ENCODE measurements at places on chromosomes 6 and 20.

GRCh38 chr6:149782337-149782736, 32.8 kb downstream of the PCMT1 start:
- peak; percentile 52 for DNase-seq

- no peak for DNase-seq
These were observed 19.8 kb upstream of the TREM1 start for GRCh38 chr6:41306187-41306854.

GRCh38 chr20:2521369-2522305, 12.9 kb upstream of the ZNF343 start:
- peak; percentile 12 for DNase-seq

DNA sequence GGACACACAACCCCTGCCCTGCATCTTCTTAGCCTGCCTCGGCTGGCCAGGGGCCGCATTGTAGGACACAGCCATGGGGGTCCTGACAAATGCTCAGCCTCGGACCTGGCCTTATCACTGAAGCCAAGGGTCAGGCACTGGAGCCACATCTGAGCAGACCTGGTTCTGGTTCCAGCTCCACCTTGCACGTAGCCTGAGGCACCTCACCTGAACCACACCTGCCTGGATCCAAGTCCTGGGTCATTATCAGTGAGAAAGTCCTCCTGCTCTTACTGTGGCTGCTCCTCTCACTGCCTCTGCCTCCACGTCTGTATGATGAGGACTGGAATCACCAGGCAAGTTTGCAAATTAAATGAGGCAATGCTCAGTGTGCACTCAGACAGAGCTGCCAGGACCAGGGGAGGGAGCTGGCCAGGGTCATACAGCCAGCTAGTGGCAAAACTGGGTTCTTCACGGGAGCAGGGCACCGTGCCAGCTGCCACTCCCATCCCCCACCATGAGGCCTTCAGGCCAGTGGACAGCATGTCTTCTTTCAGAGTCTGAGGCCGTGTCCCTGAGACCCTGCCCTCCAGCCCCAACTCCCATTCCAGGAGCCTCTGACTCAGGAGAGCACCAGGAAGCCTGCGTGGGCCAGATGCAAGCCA, 40.2 kb downstream of the MRPL14 start:
- no peak for DNase-seq

DNA sequence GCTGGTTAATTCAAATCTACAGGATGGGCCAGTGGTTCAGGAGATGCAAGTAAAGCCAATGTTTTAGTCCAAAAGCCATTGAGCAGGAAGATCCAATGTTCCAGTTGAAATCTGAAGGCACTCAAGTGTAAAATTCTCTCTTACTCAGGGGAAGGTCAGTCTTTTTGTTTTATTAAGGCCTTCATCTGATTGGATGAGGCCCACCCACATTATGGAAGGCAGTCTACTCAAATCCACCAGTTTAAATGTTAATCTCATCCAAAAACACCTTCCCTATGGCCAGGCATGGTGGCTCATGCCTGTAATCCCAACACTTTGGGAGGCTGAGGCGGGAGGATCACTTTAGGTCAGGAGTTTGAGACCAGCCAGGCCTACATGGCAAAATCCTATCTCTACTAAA, 31.3 kb upstream of the BEND6 start:
- DNase-seq: no peak

DNA sequence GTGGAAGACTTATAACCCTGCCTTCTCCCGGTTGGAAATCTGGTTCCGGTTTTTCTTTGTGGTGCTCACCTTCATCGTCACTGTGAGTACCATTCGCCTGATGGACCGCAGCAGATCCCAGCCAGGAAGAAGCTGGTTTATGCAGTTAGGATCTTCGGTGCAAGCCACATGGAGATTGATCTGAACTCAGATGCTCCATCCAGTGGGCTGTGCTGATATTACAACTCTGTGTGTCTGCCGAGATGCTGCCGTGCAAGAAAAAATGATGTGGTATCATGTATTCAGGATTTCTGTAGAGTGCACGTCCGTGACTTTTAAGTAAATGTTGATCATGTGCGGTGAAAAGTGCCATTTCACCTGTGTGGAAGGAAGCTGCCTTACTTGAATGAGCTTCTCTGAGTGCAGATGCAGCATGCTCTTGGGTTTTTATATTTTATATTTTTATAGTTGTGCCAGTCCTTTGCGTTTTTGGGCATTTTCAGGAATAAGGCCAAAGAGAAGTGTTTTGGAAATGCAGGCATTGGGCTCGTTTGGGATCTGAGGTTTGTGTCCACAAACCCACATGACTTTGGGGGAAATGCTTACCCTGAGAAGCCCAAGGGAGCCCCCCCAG, 39.2 kb downstream of the DYNLT1 start:
- peak; percentile 61 for DNase-seq

DNA sequence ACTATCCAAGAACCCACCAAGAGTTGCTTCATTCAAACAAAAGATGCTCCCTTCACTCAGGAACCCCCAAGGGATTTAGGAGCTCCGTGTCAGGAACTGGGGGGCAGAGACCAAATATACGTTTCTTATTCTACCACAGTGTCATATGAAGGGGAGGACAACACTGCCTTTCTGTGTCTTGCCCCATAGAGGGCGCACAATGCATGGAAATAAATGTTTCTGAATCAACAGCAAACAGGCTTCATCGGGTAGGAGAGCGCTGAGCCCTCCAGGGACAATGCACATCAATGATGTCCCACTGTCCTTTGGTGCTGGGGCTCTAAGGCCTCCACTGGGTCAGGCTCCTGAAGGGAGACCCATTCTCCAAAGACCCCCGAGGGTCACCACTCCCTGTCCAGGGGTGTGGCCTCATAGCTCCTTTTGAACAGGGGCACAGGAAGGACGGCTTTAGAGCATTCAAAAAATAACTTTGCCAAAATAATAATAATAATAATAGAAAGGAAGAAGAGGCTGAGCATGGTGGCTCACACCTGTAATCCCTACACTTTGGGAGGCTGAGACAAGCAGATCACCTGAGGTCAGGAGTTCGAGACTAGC, 31.1 kb downstream of the PLG start:
- peak; percentile 46 for DNase-seq

- DNase-seq: no peak
These were observed 157.4 kb upstream of the BMP5 start for GRCh38 chr6:56032715-56033260.

DNA sequence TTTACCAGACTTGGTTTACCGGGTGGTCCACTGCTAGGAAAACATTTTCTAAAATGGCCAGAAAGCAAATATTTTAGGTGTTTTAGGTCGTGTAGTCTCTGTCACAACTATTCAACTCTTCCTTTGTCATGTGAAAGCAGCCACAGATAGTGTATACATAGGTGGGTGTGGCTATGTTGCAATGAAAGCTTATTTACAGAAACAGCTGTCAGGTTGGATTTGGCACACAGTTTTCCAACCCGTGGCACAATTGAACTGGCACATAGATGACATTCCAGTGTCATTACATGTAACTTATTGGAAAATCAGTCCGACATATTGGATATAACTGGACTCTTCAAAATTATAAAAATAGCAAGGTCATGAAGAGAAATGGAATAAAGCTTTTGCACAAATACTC, 68.9 kb upstream of the KCNQ5 start:
- DNase-seq: no peak

GRCh38 chr20:37490663-37491350, 30.2 kb upstream of the NNAT start:
- no peak for DNase-seq

DNA sequence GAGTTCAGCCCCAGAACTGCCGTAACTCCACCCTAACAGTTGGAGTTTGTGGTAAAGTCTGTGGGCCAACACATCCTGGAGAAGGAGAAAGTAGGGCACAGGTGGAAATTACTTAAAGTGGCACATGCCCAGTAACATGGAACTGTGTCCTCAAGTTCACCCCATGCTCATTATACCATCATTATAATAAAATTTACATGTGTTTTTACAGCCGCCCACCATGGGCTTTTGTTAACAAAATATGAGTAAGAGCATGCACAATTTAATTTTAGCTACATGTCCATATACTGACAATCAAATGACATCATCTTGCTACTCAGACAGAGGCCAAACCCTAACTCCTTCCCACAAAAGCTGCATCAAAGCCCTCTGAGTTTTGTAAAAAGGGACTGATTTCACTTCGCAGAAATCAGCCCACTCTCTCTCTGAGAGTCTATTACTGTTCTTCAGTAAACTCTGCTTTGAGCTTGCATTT, 17.3 kb upstream of the ELOVL4 start:
- no peak for DNase-seq

DNA sequence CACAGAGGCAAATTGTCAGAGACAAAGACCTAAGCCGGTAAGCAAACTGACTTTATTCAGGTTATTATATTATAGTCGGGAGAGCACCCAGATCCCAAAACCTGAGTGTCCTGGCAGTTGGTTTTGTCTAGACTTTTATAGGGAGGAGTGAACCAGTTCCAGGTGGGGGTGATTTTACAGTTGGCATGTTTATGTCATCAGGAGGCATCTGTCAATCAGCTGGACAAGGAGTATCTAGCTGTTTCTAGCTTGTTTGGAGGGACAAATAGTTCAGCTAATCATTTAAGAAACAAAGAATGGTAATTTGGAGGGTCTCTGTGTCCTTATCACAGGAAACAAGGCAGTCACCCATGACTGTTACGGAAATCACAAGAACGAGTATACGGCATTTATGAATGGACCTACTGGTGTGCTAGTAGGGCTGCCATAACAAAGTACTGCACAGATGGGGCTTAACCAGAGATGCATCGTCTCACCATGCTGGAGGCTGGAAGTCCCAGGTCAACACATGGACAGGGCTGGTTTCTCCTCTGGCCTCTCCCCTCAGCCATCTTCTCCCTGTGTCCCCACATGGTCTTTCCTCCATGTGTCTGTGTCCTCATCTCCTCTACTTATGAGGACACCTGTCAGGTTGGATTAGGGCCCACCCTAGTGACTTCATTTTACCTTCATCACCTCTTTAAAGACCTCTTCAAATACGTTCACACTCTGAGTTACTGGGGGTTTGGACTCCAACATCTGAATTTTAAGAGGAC, 122.7 kb downstream of the LY86 start:
- DNase-seq: no peak

DNA sequence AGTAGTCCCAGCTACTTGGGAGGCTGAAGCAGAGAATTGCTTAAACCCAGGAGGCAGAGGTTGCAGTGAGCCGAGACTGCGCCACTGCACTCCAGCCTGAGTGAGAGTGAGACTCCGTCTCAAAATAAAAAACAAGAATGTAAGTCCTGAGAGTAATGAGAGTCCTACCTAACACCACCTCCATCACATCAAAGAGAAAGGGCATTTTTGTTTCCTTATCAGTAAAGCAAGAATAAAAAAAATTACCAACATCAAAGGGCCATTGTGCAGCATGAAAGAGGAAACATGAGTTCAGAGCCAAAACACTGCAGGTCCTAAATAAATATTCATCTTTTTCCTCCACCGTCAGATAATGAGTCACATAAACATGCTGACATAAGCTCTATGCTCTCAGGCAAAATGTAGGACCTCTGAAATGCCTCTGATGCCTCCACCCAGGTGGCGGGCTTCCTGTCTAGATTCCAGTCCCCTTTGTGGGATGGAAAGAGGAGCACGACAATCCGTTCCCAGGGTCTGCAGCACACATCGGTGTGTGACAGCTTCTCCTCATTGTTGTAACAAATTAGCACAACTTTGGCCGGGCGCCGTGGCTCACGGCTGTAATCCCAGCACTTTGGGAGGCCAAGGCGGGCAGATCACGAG, 7.2 kb downstream of the ATP9A start:
- no peak for DNase-seq

DNA sequence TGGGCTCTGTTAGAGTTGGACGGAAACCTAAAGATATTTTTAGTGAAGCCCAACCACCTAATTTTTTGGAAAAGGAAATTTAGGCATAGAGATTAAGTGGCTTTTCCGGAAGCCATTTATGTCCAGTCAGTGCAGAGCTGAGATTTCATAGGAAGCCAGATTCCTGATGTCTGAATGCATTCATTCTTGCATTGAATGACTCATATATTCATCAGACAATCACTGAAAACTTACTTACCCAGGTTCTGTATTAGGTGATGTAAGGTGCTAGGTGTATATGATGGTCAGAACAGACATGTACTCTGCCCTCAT, 4.1 kb downstream of the SH3BGRL2 start:
- DNase-seq: no peak

DNA sequence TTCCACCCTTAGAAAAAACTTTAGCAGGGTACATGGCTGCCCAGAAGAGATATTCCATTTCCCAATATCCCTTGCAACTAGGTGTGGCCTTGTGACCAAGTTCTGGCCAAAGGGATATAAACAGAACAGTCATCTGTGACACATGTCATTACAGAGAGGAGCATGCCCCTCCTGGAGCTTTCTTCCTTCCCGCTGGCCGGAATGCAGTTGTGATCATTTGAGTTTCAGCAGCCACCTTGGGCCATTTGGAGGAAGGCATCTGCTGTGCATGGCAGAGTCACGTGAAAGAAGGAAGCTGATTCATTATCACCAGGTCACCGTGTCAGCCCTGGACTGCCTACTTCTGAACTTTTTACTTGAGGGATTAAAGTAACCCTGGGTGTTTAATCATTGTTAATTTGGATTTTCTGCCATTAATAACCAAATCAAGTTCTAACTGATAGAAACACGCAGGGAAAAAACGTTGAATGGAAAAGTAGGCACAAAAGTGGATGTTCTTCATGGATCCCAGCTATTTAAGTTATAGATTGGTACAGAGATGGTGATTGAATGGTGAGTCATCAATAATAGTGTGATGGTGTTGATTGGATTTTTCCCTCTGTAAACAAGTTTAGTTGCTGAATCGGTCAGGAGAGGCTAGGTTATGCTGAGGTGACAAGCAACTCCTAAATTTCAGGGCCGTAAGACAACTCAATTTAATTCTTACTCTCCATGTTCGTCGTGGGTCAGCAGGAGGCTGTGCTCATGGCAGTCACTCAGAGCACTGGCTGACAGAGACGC, 80.7 kb upstream of the CCDC167 start:
- DNase-seq: no peak

GRCh38 chr20:43974695-43975094, 60.0 kb downstream of the TOX2 start:
- no peak for DNase-seq

DNA sequence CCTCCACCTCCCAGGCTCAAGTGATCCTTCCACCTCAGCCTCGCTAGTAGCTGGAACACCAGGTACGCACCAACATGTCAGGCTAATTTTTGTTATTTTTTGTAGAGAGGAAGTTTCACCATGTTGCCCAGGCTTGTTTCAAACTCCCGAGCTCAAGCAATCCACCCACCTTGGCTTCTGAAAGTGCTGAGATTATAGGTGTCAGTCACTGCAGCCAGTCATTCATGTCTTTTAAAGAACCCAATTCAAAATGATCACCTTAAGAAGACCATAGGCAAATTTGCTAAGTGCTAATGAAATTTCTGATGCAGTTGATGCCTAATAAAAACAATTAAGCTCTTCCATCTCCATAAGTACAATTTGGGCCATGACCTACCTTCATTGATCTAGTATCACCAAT, 2.6 kb upstream of the VNN2 start:
- no peak for DNase-seq

GRCh38 chr6:43275801-43276576, 22.1 kb upstream of the SLC22A7 start:
- no peak for DNase-seq

DNA sequence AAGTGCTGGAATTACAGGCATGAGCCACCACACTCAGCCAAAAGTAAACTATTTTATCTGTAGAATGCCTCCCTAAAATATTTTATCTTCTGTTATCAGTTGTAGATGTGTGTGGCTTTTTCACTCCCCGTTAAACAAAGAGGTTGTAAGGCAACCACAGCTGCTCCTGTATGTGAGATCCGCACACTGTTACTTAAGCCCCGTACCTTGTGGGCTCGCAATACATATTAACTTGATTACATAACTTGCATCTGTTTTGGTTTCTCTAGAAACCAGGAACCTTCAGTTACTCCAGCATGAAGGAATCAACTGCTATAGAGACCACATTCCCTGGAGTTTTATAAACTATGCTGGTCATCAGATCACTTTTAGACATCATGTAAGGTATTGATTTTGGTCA, 420.1 kb upstream of the SLC35B3 start:
- no peak for DNase-seq
